Muscle of leg (tissue), 16 donors: ENCODE measurements at places on chromosomes 2 and 18. TPM values are rescaled to one million over a fixed set of nuclear protein-coding genes. Genes with fewer than 3 reads are reported as not detected.
A peak's percentile ranks its signal among the peaks of the same experiment; 100 is the strongest.

DNA sequence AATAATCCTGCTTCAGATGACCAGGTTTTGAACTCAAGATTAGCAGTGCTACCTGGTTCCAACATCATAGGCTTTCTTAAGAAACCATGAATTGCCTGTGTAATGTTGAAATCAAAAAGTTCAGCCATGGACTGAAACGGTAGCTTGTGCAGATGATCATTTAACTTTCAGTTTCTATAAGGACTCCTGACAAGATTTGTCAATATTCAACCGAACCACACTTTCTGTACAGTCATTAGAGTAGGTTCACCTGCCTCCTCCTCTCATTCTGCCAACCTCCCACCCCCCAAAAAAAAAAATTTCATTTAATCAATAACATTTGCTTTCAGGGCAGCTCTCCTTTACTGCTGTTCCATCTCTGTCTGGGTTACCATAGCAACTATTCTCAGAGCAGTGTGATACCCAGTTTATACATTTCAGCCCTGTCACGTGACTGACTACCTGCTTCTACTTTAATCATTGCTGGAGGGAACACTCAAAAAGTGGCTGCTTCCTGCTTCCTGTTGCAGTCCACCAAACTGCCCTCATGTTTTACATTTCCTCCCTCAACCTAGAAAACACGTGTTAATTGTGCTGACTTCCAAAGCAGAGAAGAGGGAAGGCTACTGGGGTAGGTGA, 275.5 kb downstream of the SS18 start:
- no peaks in the 10 kb centered on the region for H3K27me3 ChIP-seq
- H3K36me3 ChIP-seq = no peaks in the 10 kb centered on the region
- no peak overlapping the region for H3K27ac ChIP-seq
- no peak overlapping the region for H3K4me3 ChIP-seq

DNA sequence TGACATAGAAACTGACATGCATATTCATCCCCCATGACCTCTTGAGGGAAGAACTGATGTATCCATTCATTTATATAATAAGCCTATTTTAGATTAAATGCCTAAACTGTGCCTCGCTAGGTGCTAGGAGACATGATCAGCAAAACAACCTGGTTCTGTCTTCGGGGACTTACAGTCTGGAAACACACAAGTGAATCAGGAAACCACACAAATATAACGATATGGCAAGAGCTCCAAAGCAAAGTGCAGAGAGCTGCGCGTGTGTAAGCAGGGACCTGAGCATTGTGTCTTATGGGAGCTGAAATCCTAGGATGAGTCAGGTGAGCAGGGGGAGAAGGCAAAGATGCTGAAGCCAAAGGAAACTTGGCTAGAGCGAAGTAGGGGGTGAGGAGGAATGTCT, 120.6 kb downstream of the NRP2 start:
- H3K4me1 ChIP-seq = peaks cover 11% of the 10 kb centered on the region
- no peaks in the 10 kb centered on the region for H3K36me3 ChIP-seq
- H3K27me3 ChIP-seq = peaks cover 5% of the 10 kb centered on the region
- H3K27ac ChIP-seq = no peak overlapping the region

GRCh38 chr2:198173242-198173641, 368.8 kb downstream of the PLCL1 start:
- H3K36me3 ChIP-seq = no peaks in the 10 kb centered on the region
- H3K27ac ChIP-seq = no peak overlapping the region
- no peaks in the 10 kb centered on the region for H3K27me3 ChIP-seq

GRCh38 chr2:227867386-227867785, 4.0 kb upstream of the DAW1 start:
- DNase-seq = no peak
- peaks cover 4% of the 10 kb centered on the region for H3K27me3 ChIP-seq
- peaks cover 4% of the 10 kb centered on the region for H3K4me1 ChIP-seq
- H3K27ac ChIP-seq = no peak overlapping the region
- no peaks in the 10 kb centered on the region for H3K36me3 ChIP-seq
- no peak overlapping the region for H3K4me3 ChIP-seq

- peak overlapping the region; percentile 85 for H3K27ac ChIP-seq
- no peak overlapping the region for H3K4me3 ChIP-seq
- peaks cover 16% of the 10 kb centered on the region for H3K36me3 ChIP-seq
- peaks cover 67% of the 10 kb centered on the region for H3K4me1 ChIP-seq
- no peaks in the 10 kb centered on the region for H3K27me3 ChIP-seq
- peak; percentile 86 for DNase-seq
Observed at GRCh38 chr2:65064728-65065552, 8.7 kb downstream of the CEP68 start.

The ACVR2A gene
- total RNA-seq = 36.3 TPM
